ENCODE measurements at places on chromosomes 13 and 19. TPM values are rescaled to one million over a fixed set of nuclear protein-coding genes. Genes with fewer than 3 reads are reported as not detected.

GRCh38 chr13:20991741-20992520, 69.5 kb downstream of the LATS2 start:
- H3K27me3 ChIP-seq, result no peaks in the 10 kb centered on the region
- DNase-seq, result no peak
- H3K4me1 ChIP-seq, result peaks cover 15% of the 10 kb centered on the region

GRCh38 chr19:44512326-44513298, 12.3 kb upstream of the ZNF180 start:
- DNase-seq, result no peak
- no peaks in the 10 kb centered on the region for H3K4me1 ChIP-seq
- H3K27ac ChIP-seq, result no peak overlapping the region
- no peak overlapping the region for H3K4me3 ChIP-seq
- H3K36me3 ChIP-seq, result no peaks in the 10 kb centered on the region
- H3K27me3 ChIP-seq, result no peaks in the 10 kb centered on the region

GRCh38 chr19:9178901-9179300, at the start of gene OR7D2:
Gene OR7D2 (plus strand): TSS chr19:9178979. CDS start chr19:9185782, 6,803 bp downstream.
- H3K27me3 ChIP-seq, result no peaks in the 10 kb centered on the region
- no peak within 1 kb of the TSS for H3K4me3 ChIP-seq
- DNase-seq, result no peak

Gene DACH1
- 1.8 TPM for total RNA-seq

Gene FBXO27
- total RNA-seq, result 23.2 TPM

DNA sequence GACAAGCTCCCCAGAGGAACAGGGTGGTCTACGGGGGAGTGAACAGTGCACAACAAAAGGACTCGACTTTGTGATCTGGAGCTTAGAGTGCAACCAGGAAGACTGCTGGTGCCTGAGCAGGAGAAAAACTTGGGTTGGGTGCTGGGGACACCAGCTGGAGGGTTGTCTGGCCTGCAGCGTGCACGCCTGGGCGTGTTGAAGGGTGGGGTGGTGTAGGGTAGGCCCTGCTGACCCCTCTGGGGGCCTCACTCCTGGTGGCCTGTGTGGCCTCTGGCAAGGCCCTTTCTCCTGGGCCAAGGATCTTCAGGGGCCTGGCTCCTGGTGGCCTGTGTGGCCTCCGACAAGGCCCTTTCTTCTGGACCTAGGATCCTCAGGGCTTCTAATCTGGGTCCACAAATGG, 4.7 kb upstream of the RSPH6A start:
- H3K36me3 ChIP-seq, result peaks cover 48% of the 10 kb centered on the region
- no peak for DNase-seq
- no peak overlapping the region for H3K27ac ChIP-seq
- H3K27me3 ChIP-seq, result no peaks in the 10 kb centered on the region

- no peak overlapping the region for H3K4me3 ChIP-seq
- H3K4me1 ChIP-seq, result peaks cover 2% of the 10 kb centered on the region
- H3K27me3 ChIP-seq, result no peaks in the 10 kb centered on the region
- H3K36me3 ChIP-seq, result peaks cover 50% of the 10 kb centered on the region
- H3K27ac ChIP-seq, result no peak overlapping the region
Observed at GRCh38 chr19:21147540-21147939, 5.7 kb downstream of the ZNF431 start.

GRCh38 chr13:20495087-20496023, 30.3 kb downstream of the CRYL1 start:
- no peaks in the 10 kb centered on the region for H3K27me3 ChIP-seq
- no peaks in the 10 kb centered on the region for H3K36me3 ChIP-seq
- DNase-seq, result peak; percentile 52
- peak overlapping the region; percentile 39 for H3K4me3 ChIP-seq
- H3K4me1 ChIP-seq, result peaks cover 5% of the 10 kb centered on the region

- no peak overlapping the region for H3K4me3 ChIP-seq
- H3K27ac ChIP-seq, result no peak overlapping the region
- no peak for DNase-seq
- H3K4me1 ChIP-seq, result peaks cover 12% of the 10 kb centered on the region
Observed at GRCh38 chr13:59472134-59472533, 691.6 kb downstream of the DIAPH3 start.

Gene SELENOV
- total RNA-seq, result not detected

Gene CGB8
- total RNA-seq, result not detected

DNA sequence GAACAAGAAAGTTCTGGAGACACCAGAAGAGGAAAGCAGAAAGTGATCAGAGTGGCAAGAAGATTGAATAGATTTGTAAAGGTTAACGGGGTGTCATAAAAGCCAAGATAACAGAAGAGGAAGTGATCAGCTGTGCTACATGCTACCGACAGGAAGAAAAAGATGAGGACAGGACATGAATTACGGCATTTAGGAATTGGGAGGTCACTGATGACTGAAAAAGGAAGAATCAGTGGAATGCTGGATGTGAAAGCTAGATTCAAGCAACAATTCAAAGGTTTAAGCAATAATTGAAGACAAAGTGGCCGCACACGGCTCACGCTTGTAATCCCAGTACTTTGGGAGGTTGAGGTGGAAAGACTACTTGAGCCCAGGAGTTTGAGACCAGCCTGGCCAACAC, 15.1 kb downstream of the ZNF160 start:
- H3K27ac ChIP-seq, result peak overlapping the region; percentile 30
- H3K4me1 ChIP-seq, result peaks cover 5% of the 10 kb centered on the region
- no peaks in the 10 kb centered on the region for H3K27me3 ChIP-seq
- no peaks in the 10 kb centered on the region for H3K36me3 ChIP-seq
- DNase-seq, result no peak

Gene CYSLTR2
- total RNA-seq, result 6.6 TPM

GRCh38 chr19:39014037-39014436, 18.3 kb downstream of the FBXO27 start:
- H3K27me3 ChIP-seq, result no peaks in the 10 kb centered on the region
- no peak overlapping the region for H3K4me3 ChIP-seq
- no peaks in the 10 kb centered on the region for H3K4me1 ChIP-seq
- no peak overlapping the region for H3K27ac ChIP-seq
- DNase-seq, result no peak

GRCh38 chr13:52599848-52600603, 42.2 kb upstream of the HNRNPA1L2 start:
- H3K27me3 ChIP-seq, result no peaks in the 10 kb centered on the region
- H3K36me3 ChIP-seq, result no peaks in the 10 kb centered on the region
- peak overlapping the region; percentile 87 for H3K27ac ChIP-seq
- peak overlapping the region; percentile 83 for H3K4me3 ChIP-seq
- peaks cover 8% of the 10 kb centered on the region for H3K4me1 ChIP-seq

DNA sequence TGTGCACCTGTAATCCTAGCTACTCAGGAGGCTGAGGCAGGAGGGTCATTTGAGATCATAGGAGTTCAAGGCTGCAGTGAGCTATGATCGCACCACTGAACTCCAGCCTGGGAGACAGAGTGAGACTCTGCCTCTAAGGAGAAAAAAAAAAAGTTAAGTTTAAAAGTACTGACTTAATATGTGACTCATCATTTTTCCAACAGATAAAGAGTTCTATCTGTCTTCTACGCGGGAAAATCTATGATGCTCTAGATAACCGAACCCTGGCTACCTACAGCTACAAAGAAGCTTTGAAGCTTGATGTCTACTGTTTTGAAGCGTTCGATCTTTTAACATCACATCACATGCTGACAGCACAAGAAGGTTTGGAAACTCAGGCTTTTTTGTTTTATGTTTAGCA, 7.2 kb downstream of the CDC16 start:
- no peaks in the 10 kb centered on the region for H3K4me1 ChIP-seq
- no peak for DNase-seq
- H3K27ac ChIP-seq, result no peak overlapping the region
- peaks cover 100% of the 10 kb centered on the region for H3K36me3 ChIP-seq

Gene KCNRG
- total RNA-seq, result 0.47 TPM

Gene GFY
- total RNA-seq, result not detected

DNA sequence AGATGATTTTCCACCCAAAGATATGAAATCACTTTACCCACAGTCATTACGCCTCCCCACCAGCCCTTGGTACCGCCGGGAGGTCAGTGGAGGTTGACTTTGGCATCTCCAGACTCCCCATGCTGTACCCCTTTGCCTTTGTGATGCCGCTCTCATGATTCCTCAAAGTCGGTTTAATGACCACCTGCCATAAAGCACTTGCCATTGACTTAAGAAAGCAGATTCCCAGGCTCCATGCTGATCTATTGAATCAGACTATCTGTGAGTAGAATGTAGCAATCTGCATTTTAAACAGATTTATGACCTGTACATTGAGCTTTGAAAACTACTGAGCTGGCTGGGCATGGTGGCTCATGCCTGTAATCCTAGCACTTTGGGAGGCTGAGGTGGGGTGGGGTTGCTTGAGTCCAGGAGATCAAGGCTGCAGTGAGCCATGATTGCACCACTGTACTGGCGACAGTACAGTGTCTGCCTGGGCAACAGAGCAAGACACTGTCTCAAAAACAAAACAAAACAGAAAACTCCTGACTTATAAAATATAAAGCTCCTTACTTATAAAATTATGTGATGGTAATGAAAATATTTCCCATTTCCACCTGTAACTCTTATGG, 235.2 kb downstream of the KLF5 start:
- no peak for DNase-seq
- H3K36me3 ChIP-seq, result no peaks in the 10 kb centered on the region
- no peak overlapping the region for H3K27ac ChIP-seq

DNA sequence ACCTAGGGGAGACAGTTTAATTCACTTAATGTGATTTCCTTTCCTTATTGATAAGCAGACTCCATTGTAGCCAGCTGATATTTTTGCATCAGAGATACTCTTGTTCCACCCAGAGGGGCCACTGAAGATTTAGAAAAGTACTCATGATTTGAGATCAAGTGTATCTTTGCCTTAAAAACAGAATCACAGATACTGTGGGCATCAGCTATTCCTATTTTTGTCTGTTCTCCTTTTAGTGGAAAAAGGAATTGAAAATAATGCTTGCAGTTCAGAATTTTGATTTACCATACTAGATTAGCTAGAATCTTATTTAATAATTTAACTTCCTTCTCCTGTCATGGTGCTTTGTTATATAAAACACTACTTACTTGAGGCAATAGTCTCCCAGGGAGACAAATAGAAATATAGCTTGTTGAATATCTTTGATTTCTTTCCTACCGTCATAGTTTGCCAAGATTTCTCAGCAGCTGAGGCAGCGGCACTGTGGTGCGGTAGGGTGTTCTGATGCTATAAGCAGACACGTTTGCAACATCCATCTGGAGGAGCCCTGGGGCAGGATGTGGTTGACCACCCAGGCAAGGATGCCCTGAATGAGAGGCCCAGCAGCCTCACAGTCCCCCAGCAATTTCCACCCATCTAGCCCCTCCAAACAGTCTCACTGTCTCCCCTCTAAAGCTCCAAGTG, 47.0 kb upstream of the RAP2A start:
- H3K4me1 ChIP-seq, result no peaks in the 10 kb centered on the region
- H3K27ac ChIP-seq, result no peak overlapping the region
- H3K4me3 ChIP-seq, result no peak overlapping the region

- H3K4me3 ChIP-seq, result no peak overlapping the region
- H3K27ac ChIP-seq, result no peak overlapping the region
- DNase-seq, result no peak
- H3K27me3 ChIP-seq, result no peaks in the 10 kb centered on the region
- no peaks in the 10 kb centered on the region for H3K4me1 ChIP-seq
Observed at GRCh38 chr13:74115133-74115532, 19.1 kb downstream of the KLF12 start.

Gene DEDD2
- 18.0 TPM for total RNA-seq

Measured in heart left ventricle (tissue), 16 donors.